Sigmoid colon (tissue), 7 donors: ENCODE measurements at places on chromosomes 16 and 17.

- DNase-seq, result no peak
Observed at GRCh38 chr17:57682701-57683100, 62.4 kb downstream of the CCDC182 start.

- DNase-seq, result no peak
Observed at GRCh38 chr17:43831633-43832032, 1.3 kb downstream of the MPP3 start.

DNA sequence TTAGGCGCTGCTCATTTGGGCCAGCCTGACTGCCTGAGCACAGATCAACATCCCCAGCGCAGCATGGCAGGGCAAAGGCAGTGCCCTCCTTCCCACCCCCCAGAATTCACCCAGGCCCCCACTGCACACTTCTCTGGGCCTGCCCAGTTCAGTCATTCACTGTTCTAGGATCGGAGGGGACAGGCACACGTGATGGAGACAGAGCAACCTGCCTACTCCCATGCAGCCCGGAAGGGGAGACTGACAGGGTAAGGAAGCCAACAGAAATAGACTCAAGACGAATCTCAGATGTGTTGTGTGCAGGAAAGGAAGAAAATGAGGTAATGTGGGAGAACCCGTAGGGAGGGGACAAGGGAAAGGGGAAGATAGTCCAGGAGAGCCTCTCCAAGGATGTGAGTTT, 59.2 kb upstream of the LYRM9 start:
- DNase-seq, result no peak

GRCh38 chr17:1060991-1061390, 64.1 kb downstream of the TIMM22 start:
- DNase-seq, result peak; percentile 79

DNA sequence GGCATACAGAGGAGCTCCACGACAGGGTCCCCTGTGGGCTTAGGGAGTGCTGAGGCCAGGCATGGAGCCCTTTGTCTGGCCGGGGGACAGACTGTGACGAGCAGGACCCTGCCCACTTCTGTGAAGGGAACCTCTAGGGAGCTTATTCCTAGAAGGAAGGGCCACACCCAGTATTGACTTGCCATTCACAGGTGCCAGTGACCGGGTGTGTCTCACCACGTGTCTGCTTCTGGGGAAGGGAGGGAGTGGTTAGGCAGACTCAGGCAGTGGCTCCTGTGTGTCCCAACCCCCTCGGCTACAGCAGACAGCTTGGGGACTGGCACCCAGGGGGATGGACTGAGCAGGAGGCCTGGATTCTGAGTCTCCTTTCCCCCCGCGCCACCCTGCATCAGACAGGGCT, 57.2 kb downstream of the SOCS1 start:
- no peak for DNase-seq

DNA sequence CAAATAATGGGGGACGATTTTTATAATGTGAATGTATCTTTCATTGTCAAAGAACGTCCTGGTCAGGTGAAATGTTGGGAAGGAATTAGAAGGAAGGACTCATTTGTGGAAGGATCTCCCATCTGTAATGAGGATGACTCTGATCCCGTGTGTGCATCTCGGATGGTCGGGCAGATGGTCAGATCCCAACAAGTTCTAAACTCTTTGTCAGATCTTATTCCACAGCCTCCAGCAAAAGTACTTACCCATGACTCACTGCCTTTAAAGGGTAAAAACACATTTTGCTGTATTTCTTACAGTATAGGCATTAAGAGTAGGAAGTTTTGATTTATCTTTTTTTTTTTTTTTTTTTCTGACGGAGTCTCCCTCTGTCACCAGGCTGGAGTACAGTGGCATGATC, 539 bp upstream of the KRTAP4-8 start:
- no peak for DNase-seq

GRCh38 chr16:354291-354881, 1.9 kb upstream of the AXIN1 start:
- DNase-seq, result peak; percentile 68

DNA sequence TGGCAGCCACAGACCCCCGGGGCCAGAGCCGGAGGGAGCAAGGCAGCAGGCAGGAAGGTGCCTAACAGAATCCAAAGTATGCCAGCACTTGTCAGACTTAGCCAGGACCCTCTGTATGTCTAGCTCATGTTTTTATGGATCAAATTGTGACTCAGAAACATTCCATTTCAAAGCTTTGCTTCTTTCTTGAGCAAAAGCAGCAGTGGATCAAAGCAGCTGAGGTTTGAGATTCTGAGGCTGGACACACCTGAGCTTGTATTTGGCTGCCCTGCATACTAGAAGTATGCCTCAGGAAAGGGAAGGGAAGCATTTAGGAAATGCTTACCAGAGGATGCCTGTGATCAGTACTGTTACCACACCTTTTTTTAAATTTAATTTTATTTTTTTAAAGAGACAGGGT, 5.7 kb upstream of the MYO1C start:
- DNase-seq, result no peak

GRCh38 chr17:76053246-76054111, 18.8 kb downstream of the SRP68 start:
- no peak for DNase-seq

GRCh38 chr17:6327007-6327406, 107.9 kb downstream of the AIPL1 start:
- DNase-seq, result no peak

- no peak for DNase-seq
Observed at GRCh38 chr17:62854098-62854680, 46.1 kb upstream of the MARCHF10 start.

- no peak for DNase-seq
Observed at GRCh38 chr16:74650966-74651567, 15.6 kb downstream of the RFWD3 start.

DNA sequence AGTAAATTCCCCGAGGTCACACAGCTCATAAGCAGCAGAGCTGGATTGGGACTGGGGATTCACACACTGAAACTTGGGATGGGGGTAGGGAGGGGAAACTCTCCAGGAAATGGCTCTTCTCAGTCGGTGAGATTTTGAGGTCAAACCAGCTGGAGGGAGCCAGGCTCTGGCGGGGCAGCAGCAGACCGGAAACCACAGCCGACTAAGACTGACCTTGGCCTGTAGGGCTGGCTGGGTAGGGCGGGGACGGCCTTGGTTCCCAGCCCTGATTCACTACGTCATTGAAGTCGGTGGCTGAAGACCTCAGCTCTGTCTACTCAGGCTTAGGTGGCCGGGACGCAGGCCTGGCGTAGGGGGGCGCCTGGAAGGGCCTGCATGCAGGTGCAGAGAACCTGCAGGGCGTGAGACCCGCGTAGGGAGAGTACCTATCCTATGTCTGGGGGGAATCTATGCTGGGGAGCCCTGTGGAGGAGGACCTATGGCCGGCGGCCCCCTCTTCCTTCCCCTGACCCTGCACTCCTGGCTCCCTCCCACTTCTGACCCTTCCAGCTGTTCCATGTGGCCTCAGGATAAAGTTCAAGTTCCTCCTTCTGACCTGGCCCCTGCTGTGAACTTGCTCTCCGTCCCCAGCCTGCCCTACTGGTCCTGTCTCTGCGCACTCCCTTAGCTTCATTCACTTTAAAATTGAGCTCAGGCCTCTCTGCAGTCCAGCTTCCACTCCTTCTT, 11.9 kb upstream of the SLC4A1 start:
- DNase-seq, result peak; percentile 82

DNA sequence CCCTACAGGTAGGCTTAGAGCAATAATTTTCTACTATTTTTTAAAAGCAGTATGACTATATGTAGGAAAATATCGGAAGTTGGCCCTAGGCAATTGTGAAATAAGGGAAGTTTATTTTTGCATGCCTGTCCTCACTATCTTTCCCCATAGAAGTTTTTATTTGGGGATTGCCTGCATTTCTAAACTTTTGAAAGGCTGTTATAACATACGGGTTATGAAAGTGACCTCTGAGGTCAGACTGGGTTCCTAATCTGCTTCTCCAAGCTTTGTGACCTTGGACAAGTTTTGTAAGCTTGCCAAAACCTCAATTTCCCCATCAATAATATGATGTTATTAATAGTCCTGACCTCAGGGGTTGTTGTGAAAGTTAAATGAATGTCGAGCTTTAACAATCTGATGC, 67.1 kb downstream of the ARHGAP44 start:
- DNase-seq, result no peak

DNA sequence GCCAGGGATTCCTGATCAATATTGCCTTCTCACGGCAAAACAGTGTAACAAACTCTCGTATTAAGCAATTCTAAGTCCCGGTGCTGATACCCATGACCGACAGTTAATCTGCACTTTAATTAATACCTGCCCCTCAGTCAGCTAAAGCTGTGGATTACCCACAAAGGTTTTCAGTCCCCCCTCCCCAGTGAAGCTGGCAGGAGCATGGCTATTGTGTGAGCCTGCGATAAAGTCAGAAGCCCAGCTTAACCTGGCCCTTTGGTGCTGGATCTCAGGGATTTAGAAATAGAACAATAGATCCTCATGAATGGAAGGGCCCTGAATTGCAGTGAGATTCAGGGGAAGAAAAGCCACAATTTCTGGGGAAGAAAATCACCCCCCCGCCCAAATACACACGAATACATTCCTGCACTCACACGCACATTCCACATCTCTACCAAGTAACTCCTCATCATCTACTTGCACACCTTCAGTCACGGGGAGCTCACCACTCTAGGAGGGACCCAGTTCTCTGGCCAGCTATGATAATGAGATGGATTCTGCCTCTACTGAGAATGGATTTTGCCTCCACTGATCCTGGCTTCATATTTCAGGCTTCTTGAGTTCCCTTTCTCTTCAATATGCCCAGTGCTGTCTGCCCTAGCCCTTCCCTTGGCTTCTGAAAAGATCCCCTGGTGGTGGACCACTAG, 102.6 kb downstream of the WSCD1 start:
- no peak for DNase-seq

- no peak for DNase-seq
Observed at GRCh38 chr16:65021852-65022595, 99.8 kb downstream of the CDH11 start.

DNA sequence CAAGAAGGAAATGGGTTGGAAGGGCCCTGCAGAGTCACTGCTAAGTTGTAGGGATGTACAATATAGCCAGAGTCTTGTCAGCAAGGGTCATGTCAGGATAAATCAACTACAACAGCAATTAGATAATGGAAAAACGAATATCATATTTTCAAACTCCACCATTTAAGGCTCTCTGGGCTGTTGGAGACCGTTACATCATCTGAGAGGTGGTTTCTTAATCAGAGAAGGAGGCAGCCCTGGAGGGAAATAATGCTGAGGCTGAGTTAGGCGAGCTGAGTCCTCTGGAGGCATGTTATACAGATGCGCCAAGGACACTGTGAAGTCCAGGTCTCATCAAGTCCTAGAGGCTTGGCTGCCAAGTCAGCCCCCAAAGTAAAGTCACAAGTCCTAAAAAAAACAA, 30.3 kb downstream of the LYRM9 start:
- DNase-seq, result no peak

DNA sequence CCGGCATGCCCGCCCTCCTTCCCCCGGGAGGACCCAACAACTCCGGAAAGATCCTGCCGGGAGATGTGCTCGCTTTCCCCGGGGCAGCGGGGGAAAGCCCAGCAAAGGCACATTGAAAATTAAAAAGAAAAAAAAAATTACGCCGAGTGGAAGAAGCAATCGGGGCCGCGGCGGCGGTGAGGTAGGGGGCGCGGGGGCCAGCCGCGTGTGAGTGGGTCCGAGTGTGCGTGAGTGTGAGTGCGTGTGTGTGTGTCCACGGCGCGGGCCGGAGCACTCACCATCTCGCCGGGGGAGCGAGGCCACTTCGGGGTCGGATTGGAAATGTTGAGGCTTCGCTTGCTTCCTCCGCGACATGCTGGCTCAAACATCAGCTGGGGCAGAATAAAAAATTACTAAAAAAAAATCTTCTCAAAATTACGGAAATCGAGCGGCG, at the start of gene SALL1:
SALL1 (minus strand) TSS at position 383 of the 433 bp plus-strand sequence; CDS start at position 354, 29 bp downstream.
- no peak for DNase-seq

- DNase-seq, result no peak
Observed at GRCh38 chr17:35536664-35537171, 760 bp downstream of the SLFN12L start.

- DNase-seq, result no peak
Observed at GRCh38 chr17:50690887-50691549, 16.7 kb downstream of the ANKRD40 start.

DNA sequence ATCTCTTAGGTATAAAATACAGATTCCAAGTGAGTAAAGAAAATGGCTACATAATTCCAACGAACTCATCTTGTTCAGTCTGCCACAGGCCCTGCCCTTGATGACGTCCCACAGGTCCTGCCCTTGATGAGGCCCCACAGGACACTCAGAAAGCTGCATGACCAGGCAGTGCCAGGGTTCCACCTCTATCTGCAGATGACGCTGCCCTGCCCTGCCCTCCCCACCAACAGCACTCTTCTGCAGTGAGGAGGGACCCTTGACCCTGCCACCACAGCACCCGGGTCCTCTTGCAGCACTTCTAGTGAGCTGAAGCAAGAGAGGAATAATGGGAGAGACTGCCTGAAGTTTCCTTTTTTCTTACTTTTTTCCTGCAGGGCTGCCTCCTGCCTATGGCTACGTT, 118.4 kb downstream of the VPS53 start:
- DNase-seq, result no peak

DNA sequence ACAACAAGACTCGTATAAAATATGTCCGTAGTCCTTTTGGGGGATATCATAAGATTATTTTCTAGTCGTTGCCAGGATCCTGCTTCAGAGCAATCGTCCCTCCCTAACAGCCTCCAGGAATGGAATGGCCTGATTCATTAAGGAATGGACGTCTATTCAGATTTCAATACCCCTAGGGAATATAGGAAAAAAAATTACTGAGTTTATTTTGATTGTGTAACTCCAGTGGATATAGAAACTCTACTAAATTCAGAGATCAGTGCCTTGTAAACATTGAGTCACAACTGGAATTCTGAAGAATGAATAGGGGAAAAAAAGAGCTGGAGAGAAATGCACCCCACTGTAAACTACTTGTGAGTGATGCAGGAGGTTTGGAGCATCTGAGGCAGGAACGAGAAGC, 1171.5 kb upstream of the GOT2 start:
- DNase-seq, result no peak

DNA sequence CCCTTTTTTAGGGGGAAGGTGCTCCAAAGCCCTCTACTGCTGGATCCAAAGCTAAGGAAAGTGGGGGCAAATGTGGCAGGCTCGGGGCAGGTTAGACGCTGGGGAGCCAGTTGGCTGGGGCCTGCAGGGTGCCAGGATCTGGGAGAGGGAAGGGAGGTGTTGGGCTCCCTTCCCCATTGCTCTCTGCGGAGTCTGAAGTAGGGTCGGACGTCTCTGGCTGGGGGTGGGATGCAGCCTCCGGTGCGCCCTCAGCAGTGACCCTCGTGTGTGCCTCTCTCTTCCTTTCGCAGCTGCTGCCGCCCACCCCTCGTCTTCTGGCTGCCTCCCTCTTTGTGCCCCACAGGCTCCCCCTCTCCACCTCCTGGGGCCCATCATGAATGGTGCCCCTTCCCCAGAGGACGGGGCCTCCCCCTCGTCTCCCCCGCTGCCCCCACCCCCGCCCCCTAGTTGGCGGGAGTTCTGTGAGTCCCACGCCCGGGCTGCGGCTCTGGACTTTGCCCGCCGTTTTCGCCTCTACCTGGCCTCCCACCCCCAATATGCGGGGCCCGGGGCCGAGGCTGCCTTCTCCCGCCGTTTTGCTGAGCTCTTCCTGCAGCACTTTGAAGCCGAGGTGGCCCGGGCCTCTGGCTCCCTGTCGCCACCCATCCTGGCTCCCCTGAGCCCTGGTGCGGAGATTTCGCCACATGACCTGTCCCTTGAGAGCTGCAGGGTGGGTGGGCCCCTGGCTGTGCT, 2.2 kb downstream of the SH2B1 start:
- DNase-seq, result no peak
